ENCODE measurements at places on chromosomes 5 and 9.

GRCh38 chr5:112203229-112203628 lies 215.8 kb downstream of the EPB41L4A start:
- no peak overlapping the region for H3K27ac ChIP-seq
- no peak for DNase-seq
- H3K4me1 ChIP-seq: no peaks in the 10 kb centered on the region
- H3K4me3 ChIP-seq: no peak overlapping the region
- no peaks in the 10 kb centered on the region for H3K27me3 ChIP-seq
- no peaks in the 10 kb centered on the region for H3K36me3 ChIP-seq

DNA sequence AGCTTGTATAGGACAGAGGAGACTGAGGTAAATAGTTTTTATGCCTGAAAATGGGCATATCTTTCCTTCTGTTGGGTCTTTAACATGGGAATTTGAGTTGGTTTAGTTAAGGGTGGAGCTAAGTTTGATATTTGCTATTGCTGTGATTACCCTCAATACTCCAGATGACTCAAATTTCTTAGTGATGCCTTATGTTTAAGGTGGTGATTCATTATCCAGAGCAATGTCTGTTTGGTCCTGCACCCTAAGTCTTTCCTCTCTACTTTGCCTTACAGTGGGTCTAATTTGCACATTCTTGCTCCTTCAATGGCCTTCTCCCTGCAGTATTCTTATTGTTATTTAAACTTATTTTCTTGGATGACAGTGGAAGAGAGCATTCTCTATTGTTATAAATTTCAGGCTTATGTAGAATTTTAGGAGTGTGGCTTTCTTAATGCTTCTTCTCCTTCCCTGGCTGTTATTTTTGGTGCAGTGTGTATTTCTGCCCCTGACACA lies 312.9 kb upstream of the RPS23 start:
- no peaks in the 10 kb centered on the region for H3K4me1 ChIP-seq
- DNase-seq: no peak
- no peak overlapping the region for H3K4me3 ChIP-seq
- no peaks in the 10 kb centered on the region for H3K36me3 ChIP-seq

DNA sequence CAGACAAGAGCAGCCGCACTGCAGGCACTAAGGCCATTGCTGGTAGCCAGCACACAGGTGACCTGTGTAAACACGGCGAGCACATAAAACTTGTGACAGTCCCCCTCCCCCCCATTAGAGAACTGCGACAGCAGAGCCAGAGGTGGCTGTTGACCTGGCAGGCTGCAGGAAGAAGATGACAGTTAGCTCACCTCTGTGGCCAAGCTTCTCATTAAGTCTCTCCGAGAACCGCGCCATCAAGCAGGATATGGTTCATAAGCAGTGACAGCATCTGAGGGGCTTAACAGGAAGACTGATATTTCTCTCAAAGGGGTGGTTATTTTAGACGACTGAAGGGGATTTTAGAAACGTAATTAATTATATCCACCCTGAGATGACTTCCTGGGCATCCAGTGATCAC lies 5.2 kb downstream of the SURF4 start:
- peaks cover 55% of the 10 kb centered on the region for H3K36me3 ChIP-seq
- no peak overlapping the region for H3K4me3 ChIP-seq
- H3K4me1 ChIP-seq: peaks cover 97% of the 10 kb centered on the region

DNA sequence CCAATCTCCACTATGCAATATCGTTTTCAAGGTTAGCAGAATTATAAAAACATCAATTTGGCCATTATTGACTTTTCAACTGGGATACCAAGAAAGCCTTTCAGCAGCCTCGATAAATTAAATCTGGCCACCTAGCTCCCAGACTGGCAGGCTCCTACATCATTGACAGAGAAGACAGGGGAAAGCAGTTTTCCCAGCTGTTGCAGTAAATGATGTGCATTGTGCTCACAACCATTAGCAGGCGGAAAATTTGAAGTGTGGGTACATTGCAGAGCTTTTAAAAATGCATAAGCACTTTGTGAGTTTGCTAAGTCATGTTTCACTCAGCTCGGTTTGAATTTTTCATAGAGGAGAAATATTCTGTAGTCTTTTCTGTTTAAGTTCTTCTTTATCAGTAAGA lies 297.9 kb downstream of the KCTD16 start:
- no peak overlapping the region for H3K4me3 ChIP-seq
- no peaks in the 10 kb centered on the region for H3K4me1 ChIP-seq
- no peaks in the 10 kb centered on the region for H3K36me3 ChIP-seq
- H3K27me3 ChIP-seq: no peaks in the 10 kb centered on the region

DNA sequence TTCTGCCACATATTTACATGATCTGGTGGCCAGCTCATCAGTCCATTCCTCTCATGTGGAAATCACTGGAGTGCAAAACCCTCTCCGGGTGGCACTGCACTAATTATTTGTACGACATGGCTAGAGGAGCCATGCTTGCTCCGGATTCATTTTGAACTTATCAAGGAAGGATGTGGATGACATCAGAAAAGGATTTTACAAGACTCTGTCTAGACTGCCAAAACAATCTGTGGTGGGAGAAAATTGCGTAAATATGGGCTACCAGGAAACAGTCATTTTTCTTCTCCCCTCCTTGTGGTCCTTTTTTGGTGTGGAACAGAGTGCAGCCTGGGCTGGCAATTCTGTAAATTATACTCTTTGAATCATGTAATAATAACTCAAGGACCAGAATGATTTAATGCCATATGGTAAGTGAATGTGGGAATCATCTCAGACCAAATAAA lies 123.4 kb upstream of the IFNE start:
- H3K27me3 ChIP-seq: no peaks in the 10 kb centered on the region
- H3K4me3 ChIP-seq: no peak overlapping the region
- H3K36me3 ChIP-seq: no peaks in the 10 kb centered on the region
- no peaks in the 10 kb centered on the region for H3K4me1 ChIP-seq

- DNase-seq: no peak
- no peak overlapping the region for H3K27ac ChIP-seq
- H3K4me3 ChIP-seq: no peak overlapping the region
- no peaks in the 10 kb centered on the region for H3K4me1 ChIP-seq
These were observed 88.0 kb downstream of the ANKRD55 start for GRCh38 chr5:56145106-56145505.

All from esophagus squamous epithelium (tissue), 5 donors.